Dermis blood vessel endothelial cell (primary cell): ENCODE measurements at places on chromosomes 6 and 20. TPM values are rescaled to one million over a fixed set of nuclear protein-coding genes. Genes with fewer than 3 reads are reported as not detected.
A peak's percentile ranks its signal among the peaks of the same experiment; 100 is the strongest.

CST5 gene
- total RNA-seq = not detected in 2 replicates

CFB gene
- total RNA-seq = 1.6 and 2.0 TPM in 2 replicates

OPRL1 gene
- total RNA-seq = 3.2 and 5.4 TPM in 2 replicates

DNA sequence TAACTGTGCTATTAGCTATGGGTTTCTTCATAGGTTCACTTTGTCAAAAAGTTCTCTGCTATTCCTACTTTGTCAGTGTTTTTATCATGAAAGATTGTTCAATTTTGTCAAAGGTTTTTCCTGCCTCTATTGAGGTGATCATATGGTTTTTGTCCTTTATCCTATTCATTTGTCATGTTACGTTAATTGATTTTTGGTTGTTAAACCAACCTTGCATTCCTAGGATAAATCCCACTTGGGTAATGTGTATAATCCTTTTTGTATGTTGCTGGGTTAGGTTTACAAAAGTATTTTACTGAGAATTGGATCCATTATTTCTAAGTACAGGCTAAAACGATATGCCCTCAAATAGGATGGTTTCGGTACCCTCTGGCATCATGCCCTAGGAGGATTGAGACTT, 5.0 kb downstream of the PHACTR2 start:
- no peak for DNase-seq

DNA sequence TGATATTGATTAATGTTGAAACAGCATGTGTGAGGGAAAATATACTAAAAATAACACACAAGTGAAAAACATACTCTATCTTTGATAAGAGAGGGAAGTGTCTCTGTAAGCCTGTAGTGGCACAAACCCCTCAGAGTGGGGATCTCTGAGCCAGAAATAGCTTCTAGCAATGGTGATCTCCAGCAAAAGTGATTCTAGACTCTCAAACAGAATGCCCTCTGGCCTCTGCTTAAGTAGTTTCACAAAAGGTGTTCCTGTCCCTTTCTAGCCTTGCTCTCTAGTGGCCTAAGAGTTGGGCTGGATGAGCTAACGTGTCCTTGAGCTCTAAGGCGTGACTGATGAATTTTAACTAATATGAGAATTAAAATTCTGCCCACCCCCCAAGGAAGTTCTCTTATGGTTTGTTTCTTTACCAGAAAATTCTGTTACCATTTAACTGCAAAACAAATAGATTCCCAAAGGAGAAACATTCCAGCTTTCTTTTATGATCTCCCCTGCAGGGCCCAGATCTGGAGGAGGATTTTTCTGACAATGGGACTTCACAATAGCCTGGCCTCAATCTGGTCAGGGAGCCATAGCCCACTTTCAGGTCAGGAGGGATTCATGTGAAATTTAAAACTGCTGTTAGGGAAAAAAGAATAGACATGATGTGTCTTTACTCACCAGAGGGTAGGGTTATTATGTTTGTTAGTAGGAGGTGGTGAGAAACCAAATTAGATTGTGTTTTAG, 182.5 kb upstream of the LAMP5 start:
- no peak for DNase-seq

- no peak for DNase-seq
Measured at GRCh38 chr6:47700053-47700452, 1.7 kb downstream of the ADGRF4 start.

DNA sequence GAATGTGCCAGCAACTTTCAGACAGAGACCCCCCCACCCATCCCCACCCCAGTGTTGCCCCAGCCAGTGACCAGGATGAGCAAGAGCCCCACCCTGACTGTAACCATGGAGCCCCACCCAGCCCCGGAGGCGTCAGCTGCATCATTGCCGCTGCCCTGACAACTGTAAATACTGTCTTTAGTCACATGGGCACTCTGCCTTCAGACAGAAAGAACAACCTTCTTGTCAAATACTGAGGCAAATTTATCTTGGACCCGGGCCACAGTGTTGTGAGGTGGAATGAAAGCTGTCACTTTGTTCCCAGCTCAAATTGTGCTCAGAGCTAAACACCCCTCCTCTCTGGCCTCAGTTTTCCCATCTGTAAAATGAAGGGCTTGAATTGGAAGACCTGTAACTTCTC, 23.7 kb downstream of the MOCS3 start:
- DNase-seq = peak; percentile 27

DNA sequence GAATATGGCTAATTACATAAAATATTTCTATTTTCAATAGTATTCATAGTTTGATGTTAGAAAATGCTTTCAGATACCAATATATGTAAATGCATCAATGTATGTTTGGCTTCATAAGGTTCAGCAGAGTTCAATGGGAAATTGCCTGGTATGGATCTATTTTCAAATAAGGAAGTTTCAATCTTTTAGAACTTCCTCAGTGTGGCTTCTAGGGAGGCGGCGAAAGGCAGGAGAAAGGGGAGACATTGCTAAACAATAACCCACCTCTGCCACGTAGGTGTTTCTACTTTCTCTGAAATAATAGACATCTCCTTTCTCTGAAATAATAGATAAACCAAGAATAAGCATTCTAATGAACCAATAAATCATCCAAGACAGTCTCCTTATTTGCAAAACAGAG, 237.7 kb upstream of the RAB32 start:
- DNase-seq = no peak

DNA sequence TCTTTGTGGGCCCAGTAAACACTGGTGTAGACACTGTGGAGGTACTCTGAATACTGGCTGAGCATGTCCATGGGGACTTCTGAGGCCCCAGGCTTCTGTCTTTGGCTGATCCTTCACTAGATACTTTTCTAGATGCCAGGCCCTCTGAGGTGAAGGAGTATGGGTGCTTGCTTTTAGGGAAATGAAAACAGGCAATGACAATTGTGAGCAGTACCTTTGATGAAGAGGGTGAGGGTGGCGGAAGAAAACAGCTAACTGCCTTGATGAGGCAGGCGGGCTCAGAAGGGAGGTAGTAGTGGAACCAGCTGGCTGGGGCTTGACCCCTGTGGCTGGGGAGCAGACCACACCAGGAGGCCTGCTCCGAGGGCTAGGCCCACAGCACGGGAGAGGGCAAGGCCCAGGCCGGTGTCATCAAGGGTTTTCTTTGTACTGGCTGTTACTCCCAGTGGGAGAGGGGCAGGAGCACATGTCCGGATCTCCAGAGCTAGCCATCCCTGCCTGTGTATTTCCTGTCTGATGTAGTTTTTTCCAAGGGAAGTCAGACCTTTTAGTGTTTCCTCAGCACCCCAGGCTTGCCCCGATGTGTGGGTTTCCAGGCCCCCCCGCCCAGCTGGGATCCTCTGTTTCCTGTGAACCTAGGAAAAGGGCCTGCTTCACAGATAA, 3.9 kb downstream of the PLCG1 start:
- peak; percentile 92 for DNase-seq

DNA sequence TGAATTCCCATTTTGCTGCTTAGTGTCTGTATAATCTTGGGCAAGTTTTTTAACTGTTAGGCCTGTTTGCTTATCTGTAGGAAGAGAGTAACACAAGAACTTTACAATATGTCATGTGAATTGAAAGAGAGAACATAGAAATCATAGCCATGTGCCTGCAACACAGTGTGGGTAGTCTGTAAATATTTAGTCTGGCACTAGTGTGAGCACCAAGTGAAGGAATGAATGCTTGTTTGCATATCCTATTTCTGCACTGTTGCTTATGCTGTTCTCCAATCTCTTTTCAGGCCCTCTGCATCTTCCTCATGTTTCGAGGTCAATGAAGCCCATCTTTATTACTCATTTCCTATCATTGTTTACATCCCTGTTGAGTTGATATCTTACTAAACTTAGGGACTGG, 49.2 kb downstream of the CBFA2T2 start:
- DNase-seq = peak; percentile 55

- DNase-seq = peak; percentile 77
Measured at GRCh38 chr6:71444222-71444621, 155.6 kb downstream of the OGFRL1 start.

DNA sequence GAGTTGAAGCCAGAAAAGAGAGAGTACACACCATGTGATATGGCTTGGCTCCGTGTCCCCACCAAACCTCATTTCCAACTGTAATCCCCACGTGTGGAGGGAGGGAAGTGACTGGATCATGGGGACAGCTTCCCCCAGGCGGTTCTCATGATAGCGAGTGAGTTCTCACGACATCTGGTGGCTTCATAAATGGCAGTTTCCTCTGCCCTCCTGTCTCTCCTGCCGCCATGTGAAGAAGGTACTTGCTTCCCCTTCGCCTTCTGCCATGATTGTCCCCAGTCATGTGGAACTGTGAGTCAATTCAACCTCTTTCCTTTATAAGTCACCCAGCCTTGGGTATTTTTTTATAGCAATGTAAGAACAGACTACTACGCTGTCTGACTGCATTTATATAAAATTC, 40.3 kb downstream of the TAF4 start:
- DNase-seq = peak; percentile 45
